SJCRH30 (cell line): ENCODE measurements at places on chromosomes 16 and 17. TPM values are rescaled to one million over a fixed set of nuclear protein-coding genes. Genes with fewer than 3 reads are reported as not detected.

PABPN1L gene
- 0.25 TPM in 1 of 2 replicates, not detected in the other for total RNA-seq

- peak; percentile 79 for DNase-seq
Observed at GRCh38 chr17:1073241-1073962, 76.5 kb downstream of the TIMM22 start.

GRCh38 chr17:49214676-49215360 lies 4.3 kb downstream of the ABI3 start:
- no peak for DNase-seq

GRCh38 chr16:56340864-56341365 lies 84.4 kb downstream of the AMFR start:
- no peak for DNase-seq

GRCh38 chr17:63314761-63315160 lies 131.3 kb downstream of the CYB561 start:
- no peak for DNase-seq

GRCh38 chr17:20127360-20128035 lies 118.3 kb downstream of the SPECC1 start:
- peak; percentile 42 for DNase-seq

GRCh38 chr16:67931712-67932461 lies at the start of gene CTRL:
CTRL (minus strand) TSS chr16:67931862; CDS start chr16:67931852, 10 bp downstream.
- DNase-seq = no peak

DNA sequence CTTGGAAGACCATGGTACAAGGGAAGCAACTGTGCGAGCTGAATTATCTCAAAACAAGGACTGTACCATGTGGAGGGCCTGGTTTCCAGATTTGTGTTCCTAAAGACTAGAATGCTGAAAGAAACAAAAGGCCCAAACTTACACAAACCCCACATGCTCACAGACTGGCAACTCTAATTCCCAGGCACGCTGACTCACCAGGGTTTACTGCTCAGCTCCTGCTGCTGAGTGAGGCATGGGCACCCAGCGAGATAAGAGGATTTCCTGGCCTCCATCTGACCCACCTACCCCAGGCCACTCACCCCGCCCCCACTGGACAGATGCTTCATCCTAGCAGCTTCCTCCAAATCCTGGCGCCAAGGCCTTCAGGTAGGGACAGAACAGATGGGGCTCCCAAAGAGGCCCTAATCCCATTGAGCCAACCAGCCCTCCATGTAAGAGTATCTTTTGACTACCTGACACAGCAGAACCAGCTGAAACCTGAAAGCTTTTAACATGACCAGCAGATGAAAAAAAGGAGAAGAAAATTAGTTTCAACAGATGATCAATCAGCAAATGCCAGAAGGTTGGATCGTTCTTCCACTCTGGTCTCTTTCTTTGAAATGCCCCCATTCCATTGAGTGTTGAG lies 33.9 kb downstream of the DCUN1D3 start:
- DNase-seq = peak; percentile 83

- DNase-seq = no peak
Observed at GRCh38 chr17:65047941-65048340, 8.6 kb downstream of the GNA13 start.

DNA sequence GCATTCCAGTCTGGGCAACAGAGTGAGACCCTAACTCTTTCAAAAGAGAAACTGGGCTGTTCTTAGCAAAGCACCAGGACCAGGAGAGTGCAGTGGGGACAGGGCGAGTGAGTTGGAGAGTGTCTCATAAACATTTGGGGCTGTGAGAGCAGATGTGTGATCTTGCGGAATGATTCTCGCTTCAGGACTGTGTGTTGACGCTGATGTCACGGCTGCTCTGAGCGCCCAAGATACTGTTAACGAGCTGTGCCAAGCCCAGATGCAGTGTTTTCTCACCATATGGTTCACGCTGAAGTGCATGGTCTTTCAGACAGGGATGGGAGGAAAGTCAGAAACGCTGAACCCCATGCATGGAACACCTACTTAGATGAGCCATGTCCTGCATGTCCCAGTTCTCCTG lies 438.2 kb downstream of the HS3ST4 start:
- DNase-seq = no peak

DNA sequence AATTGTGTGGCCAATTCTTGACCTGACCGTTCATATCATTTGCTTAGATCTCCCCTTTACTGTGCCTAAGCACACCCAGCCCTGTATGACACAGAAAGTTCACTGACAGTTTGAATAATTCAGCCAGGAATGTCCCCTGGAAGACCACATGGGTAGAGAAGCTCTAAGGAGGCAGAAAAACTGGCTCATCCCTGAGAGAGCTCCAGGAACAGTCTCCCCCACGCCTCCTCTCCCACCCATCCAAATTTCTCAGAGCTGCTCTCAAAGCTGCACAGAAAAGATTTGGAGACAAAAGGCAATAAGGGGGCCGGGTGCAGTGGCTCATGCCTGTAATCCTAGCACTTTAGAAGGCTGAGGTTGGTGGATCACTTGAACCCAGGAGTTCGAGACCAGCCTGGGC lies 11.2 kb downstream of the PRAC1 start:
- no peak for DNase-seq

GRCh38 chr16:20049831-20050230 lies 23.9 kb downstream of the GPR139 start:
- DNase-seq = no peak
